Left lung (tissue), 14 donors: ENCODE measurements at places on chromosomes 16 and 17. TPM values are rescaled to one million over a fixed set of nuclear protein-coding genes. Genes with fewer than 3 reads are reported as not detected.

- DNase-seq = no peak
These were observed 62.6 kb upstream of the ENDOV start for GRCh38 chr17:80352216-80352895.

SLX1A gene
- 22.5 TPM for polyA plus RNA-seq

- no peak for DNase-seq
These were observed 2.0 kb downstream of the ASGR2 start for GRCh38 chr17:7112510-7113108.

DNA sequence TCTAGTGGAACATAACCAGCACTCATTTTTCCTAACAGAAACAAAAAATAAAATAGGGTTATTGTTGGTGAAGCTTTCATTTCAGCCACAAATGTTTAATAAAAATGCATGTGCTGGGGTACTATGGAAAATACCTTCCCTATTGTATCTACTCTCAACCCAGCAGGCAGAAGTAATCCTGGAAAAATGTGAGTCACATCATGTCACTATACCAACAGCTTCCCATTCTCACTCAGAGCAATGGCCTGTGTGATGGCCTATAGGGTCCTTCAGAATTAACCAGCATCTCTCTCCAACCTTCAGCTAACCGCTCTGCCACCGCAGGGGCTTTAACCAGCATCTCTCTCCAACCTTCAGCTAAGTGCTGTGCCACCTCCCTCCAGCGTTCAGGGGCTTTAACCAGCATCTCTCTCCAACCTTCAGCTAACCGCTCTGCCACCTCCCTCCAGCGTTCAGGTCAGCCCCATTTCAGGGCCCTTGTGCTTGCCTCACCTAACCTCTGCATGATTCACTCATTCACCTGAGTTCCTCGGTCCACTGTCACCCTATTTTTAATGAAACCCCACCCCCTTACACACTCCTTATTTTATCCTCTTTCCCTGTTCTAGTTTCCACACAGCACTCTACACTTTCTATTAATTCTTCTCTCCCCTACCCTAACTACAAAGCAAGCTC lies 34.0 kb downstream of the UBE2G1 start:
- DNase-seq = no peak

GRCh38 chr17:18129041-18129502 lies 20.5 kb downstream of the MYO15A start:
- DNase-seq = no peak

GRCh38 chr17:77568540-77568939 lies 390.0 kb upstream of the TNRC6C start:
- no peak for DNase-seq

- DNase-seq = peak; percentile 75
These were observed 14.4 kb upstream of the FAAP100 start for GRCh38 chr17:81566461-81567126.

- DNase-seq = no peak
These were observed 222.9 kb downstream of the CDH8 start for GRCh38 chr16:61813339-61813738.

DNA sequence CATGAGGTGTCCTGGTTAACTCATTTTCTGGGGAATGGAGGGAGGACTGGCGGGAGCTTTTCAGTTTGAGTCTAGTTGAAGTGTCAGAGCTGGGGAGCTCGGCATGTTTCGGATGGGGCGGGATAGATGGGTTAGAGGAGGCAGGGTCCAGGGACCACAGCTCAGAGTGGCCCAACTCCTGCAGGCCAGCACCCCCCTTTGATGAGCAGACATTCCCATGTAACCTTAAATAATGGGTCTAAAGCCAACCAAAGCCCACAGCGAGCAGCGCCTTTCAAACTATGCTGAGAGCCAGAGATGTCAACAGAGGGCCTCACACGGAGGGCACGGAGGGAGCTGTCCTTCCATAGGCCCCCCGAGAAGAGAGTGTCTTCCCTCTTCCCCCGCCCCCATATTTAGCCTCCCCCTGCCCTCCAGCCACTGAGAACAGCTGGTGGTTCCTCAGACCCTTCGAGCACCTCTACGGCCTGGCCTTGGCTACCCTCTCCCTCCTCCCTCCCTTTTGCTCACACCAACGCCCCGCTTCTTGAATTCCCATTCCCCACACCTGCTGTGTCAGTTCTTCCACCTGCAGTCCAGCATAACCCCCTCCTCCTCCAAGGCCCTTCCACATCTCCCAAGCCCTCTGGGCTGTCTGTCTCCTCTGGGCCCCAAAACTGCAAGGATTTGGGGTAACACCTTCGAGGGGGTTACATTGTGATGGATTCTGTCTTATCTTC lies 21.8 kb downstream of the RAB11FIP4 start:
- no peak for DNase-seq

TMEM170A gene
- 36.9 TPM for polyA plus RNA-seq

GRCh38 chr16:57593990-57594389 lies 34.4 kb upstream of the ADGRG1 start:
- DNase-seq = no peak

SNX20 gene
- polyA plus RNA-seq = 1.5 TPM

GRCh38 chr17:45992175-45992574 lies 6.9 kb upstream of the STH start:
- no peak for DNase-seq

DNA sequence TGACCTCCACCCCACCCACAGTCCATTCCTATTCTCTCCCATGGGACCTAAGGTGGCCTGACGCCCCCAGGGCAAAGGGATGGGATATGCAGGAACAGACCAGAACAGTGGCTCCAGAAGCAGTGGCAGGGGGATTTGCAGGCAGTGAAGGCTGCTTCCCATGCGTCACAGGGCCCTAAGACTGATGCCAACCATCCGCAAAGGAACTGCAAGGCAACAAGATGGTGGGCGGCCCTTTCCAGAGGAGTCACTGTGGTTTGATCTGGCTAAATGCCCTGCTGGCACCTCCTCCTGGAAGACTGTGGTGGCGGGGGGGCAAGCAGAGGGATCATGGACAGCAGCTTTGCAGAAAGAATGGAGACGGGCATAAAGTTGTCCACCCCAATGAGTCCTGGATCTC lies 4.4 kb upstream of the SLC39A11 start:
- DNase-seq = peak; percentile 62

- peak; percentile 79 for DNase-seq
These were observed 263.4 kb downstream of the BCAS3 start for GRCh38 chr17:60941028-60941427.

- no peak for DNase-seq
These were observed 25.9 kb downstream of the TNRC6A start for GRCh38 chr16:24755201-24755874.

NPIPA5 gene
- polyA plus RNA-seq = 36.8 TPM

GRCh38 chr17:16480995-16481394 lies 11.0 kb downstream of the LRRC75A start:
- DNase-seq = no peak

DNA sequence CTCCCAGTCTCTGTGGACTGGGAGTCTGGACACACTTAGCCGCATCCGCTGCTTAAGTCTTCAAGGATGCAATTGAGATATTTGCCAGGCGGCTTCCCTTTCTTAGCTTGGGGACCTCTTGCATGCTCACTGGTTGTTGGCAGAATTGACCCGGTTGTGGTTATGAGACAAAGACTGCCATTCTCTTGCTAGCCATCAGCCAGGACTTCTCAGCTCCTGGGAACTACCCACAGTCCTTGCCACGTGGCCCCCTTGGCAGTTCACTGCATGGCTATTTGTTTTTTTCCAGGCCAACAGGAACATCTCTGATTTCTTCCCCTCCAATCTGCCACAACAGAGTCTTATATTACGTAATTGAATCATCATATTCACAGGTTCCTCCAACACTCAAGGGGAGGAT lies 25.5 kb downstream of the CACNG4 start:
- no peak for DNase-seq

GRCh38 chr17:59707971-59708430 lies 547 bp downstream of the VMP1 start:
- no peak for DNase-seq

DNA sequence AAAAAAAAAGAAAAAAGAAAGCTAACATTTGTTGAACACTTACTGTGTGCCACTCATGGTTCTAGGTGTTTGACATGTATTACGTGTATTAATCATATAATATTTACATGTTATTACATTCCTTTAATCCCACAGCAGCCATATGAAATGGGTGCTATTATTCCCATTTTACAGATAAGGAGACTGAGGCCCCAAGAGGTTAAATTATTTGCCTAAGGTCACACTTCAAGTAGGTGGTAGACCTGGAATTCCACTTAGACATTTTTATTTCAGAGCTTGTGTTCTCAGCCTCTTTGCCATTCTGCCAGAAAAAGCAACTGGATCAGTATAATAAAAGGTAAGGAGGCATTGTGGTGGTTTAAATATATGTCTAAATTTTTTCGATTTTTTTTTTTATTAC lies 55.1 kb upstream of the HS3ST4 start:
- no peak for DNase-seq

DNA sequence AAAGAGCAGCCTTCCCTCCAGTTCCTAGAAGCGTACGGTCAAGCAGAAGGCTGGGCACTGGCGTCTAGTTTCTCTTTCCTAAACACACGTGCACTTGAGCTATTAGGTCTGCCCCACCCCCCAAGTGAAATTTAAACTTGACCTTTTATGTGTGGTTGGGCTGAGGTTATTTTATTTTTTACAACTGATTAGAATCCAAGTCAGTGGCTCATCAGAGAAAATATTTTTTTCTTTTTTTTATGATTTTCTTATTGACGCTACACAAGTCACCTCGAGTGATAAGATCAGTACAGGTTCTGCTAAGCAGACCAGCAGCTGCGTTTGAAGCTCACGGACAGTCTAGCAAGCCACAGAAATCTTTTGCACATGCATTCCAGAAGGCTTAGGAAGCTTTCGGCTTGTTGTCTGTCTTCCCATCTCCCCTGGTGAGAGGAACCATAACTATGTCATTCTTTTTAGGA lies 95.1 kb downstream of the ZFHX3 start:
- DNase-seq = no peak

- DNase-seq = no peak
These were observed 2.6 kb upstream of the AATF start for GRCh38 chr17:36945959-36946725.

HES7 gene
- not detected for polyA plus RNA-seq
